ENCODE measurements at places on chromosomes 16 and 17. TPM values are rescaled to one million over a fixed set of nuclear protein-coding genes. Genes with fewer than 3 reads are reported as not detected.

GRCh38 chr16:22018559-22018958 lies 10.6 kb downstream of the MOSMO start:
- no peak for DNase-seq

- DNase-seq: peak; percentile 81
Measured at GRCh38 chr17:75077496-75078283, 10.1 kb upstream of the SLC16A5 start.

GRCh38 chr16:1961651-1962067 lies 2.3 kb downstream of the NDUFB10 start:
- peak; percentile 19 for DNase-seq

DNA sequence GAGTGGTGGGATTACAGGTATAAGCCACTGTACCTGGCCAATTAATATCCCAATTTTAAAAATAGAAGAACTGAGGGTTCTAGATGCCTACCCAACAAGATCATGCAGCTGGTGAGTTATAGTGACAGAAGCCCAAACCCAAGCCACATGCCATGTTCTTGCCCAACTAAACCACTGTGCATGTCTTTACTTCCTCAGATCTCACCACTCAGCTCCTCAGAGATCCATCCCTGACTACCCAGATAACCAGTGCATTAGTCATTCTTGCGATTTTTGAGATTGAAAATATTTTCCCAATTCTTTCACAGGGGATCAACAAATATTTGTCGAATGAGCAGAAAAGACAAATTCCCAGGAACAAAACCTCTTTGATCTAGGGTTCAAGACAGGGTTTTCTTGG lies 303.1 kb downstream of the CBLN1 start:
- DNase-seq: no peak

DNA sequence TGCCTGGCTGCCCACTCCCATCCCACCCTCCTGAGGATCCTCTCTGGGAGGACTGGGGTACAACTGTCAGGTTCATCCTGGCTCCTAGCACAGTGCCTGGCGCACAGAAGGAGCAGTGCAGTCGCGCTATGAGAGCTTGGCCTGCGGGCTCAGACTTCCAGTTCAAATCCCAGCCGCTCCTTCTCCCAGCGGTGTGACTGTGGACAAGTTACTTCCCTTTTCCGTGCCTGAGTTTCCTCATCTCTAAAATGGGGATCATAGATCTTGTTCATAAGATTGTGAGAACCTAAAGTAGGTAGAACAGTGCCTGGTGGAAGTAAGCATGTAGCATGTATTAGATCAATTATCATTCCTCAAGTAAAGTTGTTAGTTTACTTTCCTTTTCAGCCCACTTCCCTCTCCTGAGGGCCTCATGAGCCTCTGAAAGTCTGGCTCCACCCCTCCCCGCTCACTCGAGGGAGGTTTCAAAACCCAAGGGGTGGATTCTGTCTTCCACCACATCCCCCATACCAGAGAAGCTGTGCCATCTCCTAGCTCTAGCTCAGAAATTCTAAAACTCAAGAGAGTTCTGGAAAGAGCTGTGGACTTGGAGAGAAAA lies 19.9 kb upstream of the COL1A1 start:
- DNase-seq: no peak

Gene GRAP
- total RNA-seq: 1.5 TPM

Gene CLEC18C
- 0.33 TPM for total RNA-seq

Gene SLC35G6
- total RNA-seq: not detected

Gene KIF2B
- total RNA-seq: not detected

Measured in HT-29 (cell line).